T-helper 17 cell (primary cell): ENCODE measurements at places on chromosomes 6 and 20.

- DNase-seq: no peak
These were observed 13.1 kb downstream of the MTHFD1L start for GRCh38 chr6:150878347-150879213.

GRCh38 chr6:21883595-21884328, 290.2 kb downstream of the SOX4 start:
- no peak for DNase-seq

- peak; percentile 50 for DNase-seq
These were observed 19.0 kb downstream of the PXDC1 start for GRCh38 chr6:3732345-3733141.

DNA sequence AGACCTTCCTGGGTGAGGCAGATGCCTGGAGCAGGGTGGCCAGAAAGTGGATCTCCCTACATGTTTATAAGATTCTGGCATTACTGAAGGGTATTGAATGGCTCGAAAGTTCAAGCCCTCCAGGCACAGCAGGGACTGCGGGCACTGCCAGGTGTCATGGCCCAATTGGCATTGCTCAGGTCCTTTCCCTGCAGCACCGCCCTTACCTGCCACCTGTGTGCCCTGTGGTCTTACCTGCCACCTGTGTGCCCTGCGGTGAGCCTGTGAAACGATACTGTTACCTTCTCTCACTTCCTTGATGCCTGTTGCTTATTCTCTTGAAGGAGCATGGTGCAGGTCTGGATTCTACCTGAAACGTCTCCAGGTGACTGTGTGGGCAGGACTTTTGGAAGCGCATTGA, 32.2 kb downstream of the SMOC2 start:
- DNase-seq: no peak

DNA sequence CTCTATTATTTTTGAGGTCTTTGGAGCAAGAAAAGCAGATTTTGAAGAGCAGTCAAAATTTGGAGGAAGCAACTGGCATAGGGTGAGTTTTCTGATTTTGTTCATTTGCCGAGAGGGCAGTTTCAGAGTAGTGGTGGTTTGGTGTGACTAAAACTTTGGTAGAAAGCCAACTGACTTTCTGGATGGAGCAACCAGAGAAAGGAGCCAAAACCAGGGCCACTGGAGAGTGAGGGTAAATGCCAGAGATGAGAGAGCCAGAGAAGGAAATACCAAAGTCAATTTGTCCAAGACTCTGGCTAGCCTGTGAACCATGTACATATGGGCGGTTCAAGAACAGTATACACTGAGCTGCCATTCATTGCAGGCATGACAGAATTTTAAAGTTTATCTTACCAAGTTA, 40.5 kb upstream of the ZBTB24 start:
- DNase-seq: no peak

DNA sequence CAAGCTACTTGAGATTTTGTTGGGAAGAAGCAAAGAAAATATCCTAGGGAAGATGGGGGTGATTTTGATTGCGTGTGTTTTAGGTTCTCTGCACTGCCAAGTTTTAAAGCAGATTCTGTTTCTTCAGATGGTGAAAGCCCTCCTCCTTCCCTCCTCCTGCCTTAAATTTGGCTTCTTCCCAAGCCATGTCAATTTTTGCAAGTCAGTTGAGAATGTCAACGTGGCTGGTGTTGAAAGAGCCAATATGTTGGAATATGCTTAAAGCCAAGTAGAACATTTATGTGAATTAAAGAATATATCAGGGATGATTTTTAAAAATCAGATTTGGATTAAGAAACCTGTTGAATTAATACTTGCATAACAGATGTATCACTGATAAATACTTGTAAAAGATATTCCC, 270.8 kb downstream of the ARID1B start:
- DNase-seq: no peak

- DNase-seq: no peak
These were observed 84.0 kb upstream of the SMLR1 start for GRCh38 chr6:130743175-130743574.

- DNase-seq: no peak
These were observed 48.7 kb upstream of the ERVFRD-1 start for GRCh38 chr6:11160199-11160598.

DNA sequence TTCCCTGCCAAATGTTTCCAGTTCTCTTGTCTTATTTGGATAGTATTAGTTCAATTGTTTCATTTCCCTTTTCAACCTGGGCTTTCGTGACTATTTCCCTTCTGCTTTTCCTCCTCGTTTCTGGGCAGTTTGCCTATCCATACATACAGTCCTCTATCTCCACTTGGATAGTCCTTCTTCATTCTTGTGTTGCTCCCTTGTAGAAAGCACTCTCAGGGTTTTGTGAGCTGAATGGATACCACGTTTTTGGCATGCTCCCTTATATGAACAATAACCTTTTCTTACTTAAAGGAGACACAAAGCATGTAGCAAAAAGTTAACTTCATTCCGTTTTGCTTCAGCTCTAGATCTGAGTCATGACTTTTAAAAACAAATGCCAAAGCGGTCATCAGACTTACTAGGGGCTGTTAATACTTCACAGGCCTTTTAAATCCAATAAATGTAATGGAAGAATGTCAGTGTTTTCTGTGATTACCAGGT, 16.6 kb downstream of the CRYBG1 start:
- no peak for DNase-seq
